Stimulated activated CD8-positive, alpha-beta memory T cell treated with anti-CD3 and anti-CD28 coated beads, Interleukin-2, amount 100 ng/mL, for 48 hours (primary cell): ENCODE measurements at places on chromosomes 6 and 20.

DNA sequence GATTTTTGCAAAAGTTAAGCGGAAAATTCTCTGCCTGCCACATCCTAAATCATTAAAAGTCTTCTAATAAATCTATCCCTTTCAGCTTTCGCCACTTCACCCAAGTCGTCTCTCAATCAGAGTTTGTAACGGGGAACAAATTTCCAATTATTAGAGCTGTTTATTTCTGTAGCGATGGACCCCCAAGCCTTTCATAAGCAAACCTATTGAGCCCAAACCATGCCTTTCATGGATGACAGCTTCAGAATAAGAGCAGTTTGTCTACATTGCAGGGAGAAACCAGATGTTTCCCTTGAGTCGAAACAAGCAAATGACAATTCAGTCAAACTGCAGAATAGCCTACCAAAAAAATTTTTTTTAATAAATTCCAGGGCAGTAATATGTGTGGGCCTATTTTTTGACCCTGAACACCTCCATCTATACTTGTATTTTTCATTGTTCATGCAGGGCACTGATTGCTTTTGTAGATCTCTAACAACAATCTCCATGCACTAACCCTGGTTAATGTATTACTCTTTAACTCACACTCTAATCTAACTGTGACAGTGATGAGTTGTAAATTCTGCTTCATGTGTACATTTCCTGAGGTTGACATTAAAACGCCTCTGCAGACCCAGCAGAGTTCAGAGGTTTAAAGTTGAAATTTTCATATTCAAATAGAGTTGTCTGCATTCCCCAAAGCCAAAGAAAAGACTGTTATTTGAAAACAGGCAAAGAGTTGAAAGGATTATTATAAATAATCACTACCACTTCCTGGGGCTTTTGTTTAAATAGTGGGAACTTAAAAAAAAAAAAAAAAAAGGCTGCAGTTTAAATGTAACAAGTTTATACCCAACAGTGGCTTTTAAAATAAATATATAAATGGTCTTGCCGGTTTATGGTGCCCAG lies 64.5 kb downstream of the ATP9A start:
- DNase-seq = no peak

DNA sequence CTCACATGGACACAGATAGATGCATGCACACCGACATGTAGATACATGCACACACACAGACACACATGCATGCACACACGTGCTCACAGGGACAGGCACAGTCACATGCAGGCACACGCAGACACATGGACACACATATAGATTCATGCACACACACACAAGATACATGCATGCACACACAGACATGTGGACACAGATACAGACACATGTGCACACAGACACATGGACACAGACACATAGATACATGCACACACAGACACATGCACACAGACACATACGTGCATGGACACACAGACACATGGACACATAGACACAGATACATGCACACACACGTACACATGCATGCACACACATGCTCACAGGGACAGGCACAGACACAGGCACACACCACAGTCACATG lies 19.8 kb downstream of the SYNDIG1 start:
- DNase-seq = no peak

- no peak for DNase-seq
These were observed 126.8 kb upstream of the SAMD5 start for GRCh38 chr6:147381712-147382111.

DNA sequence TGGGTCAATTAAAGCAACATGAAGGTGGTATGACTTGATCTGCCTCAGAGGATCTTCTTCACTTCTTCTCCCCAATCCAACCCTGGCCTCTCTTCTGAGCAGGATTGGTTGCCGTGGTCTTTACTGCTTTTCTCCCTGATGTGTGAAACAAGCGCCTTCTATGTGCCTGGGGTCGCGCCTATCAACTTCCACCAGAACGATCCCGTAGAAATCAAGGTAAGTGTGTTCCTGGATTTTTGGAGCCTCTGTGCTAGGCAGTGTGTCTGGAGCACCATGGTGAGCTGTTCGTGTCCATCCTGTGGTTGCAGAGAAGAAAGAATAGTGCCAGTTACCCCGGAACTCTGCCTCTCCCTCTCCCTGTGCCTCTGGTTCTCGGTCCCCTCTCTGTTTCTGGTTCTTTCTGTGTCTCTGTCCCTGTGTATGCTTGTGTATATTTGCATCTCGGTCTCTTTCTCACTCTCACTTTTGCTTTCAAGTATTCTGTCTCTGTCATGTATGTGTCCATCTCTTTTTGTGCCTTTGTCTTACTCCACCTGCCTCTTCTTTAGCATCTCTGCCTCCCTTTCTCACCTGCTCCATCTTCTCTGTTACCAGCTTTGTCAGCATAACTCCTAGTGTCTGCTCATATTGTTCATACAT lies 23.5 kb downstream of the TM9SF4 start:
- DNase-seq = no peak

DNA sequence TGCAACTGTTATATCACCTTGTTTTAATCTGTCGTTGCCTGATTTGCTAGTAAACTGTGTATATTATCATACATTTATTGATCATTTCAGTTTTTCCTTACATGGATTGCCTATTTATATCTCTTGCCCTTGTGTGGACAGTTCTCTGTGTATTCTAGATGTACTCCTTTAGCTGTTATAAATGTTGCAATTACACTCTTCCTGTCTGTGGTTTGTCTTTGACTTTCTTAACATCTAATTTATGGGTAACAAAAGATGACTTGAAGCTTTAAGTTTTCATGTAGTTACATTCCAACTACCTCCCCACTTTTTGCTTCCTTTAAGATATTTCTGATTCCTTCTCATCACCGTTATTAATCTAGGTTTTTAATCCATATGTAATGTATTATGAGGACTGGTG lies 22.6 kb downstream of the PLCB1 start:
- no peak for DNase-seq

- DNase-seq = no peak
These were observed 108.4 kb upstream of the INSM1 start for GRCh38 chr20:20259533-20259932.

GRCh38 chr6:143179901-143180612 lies 119.4 kb downstream of the AIG1 start:
- DNase-seq = no peak

GRCh38 chr20:58598211-58599015 lies 52.7 kb upstream of the STX16 start:
- no peak for DNase-seq

DNA sequence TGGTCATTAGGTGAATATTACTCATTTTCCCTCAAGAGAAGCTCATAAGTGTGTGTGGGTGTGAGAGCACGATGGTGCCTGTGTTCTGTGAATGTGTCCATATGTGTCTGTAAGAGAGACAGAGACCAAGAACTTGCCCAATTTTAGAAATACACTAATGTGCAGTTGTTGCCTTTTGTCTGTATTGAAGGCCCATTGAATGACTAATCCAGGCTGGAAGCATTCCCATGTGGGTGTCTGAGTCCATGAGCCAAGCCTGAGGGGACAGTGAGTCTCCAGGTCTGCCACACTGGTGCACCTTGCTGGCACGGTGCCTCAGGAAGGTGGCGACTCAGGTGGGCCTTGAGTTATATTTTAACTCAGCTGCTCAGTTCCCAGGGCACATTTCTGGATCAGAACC lies 25.5 kb upstream of the ASXL1 start:
- DNase-seq = no peak

DNA sequence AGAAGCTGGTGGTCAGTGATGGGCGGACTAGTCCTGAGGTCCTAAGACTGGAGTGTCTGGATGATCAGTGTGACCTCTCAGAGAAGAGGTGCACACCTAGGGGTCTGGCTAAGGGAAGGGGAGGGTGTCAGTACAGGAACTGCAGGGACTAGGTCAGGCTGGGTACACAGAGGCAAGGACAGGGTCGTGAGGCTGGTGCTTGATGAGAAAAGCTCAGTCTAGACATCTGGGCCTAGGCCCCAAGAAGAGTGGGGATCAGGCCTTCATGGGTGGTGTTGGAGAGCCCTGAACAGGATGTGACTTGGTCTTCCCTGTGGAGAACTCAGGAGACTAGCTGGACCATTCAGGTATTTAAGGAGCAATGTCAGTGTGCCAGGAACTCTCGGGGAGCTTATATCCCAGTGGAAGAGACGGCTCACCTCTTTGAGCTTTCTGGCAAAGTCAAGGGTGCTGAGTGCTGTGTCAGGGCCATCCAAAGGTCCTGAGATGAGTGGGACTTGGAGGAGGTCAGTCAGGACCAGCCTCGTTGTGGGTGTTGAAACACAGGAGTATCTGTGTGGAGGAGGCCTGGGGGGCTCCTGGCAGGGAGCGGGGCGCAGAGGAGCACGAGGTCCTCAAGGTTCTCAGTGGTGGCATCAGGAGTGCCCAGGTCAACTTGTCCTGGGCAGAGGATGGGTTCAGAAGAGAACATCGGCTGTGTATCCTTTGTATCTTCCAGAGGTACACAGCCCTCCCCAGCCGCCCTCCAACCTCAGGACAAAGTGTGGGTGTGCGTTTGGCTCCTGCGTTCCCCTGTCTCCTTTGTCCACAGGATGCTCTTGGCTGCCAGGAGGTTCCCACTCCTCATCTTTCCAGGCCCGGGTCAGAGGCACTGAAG lies 13.3 kb upstream of the MYT1 start:
- DNase-seq = no peak

DNA sequence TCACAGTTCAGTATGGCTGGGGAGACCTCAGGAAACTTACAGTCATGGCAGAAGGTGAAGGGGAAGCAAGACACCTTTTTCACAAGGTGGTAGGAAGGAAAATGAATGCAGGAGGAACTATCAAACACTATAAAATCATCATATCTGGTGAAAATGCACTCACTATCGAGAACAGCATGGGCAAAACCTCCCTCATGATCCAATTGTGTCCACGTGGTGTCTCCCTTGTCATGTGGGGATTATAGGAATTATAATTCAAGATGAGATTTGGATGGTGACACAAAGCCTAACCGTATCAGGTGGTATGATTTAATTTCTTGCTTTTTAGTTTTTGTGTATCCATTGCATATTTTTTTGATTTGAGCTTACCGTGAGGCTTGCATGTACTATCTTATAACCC lies 133.2 kb upstream of the SYNCRIP start:
- no peak for DNase-seq

DNA sequence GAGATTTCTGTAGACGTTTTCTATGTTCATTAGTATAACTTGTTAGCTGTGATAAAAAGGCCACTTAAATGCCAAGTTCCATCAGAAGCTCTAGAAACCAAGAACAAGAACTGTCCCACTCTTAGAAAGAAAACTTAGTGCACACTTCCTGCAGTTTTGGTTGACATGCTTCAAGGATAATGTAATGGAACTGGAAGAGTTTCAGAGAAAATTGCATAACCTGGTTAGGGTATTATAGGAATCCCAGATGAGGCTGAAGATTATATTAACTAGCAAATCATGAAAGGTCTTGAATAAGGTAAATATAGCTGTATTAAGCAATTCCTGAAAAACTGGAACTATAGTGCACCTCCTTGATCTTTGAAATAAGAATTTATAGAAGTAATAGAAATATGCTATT lies 1.8 kb upstream of the PHACTR2 start:
- DNase-seq = no peak

GRCh38 chr6:129203190-129203900 lies 320.4 kb downstream of the LAMA2 start:
- no peak for DNase-seq

DNA sequence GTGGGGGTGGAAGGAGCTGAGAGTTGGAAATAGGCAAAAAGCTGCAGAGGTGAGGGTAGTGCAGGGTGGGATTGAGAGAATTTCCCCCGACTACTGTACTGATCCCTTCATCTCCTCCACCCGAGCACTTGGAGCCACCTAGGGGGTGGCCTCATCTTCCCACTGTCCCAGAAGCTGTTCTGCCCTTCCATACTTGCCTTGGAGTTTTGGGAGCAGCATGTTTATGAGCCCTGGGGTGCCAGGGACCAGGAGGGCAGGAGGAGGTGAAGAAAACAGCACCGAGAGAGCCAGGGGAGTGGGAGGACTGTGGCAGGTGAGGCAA lies 34.0 kb upstream of the HLA-A start:
- DNase-seq = no peak

DNA sequence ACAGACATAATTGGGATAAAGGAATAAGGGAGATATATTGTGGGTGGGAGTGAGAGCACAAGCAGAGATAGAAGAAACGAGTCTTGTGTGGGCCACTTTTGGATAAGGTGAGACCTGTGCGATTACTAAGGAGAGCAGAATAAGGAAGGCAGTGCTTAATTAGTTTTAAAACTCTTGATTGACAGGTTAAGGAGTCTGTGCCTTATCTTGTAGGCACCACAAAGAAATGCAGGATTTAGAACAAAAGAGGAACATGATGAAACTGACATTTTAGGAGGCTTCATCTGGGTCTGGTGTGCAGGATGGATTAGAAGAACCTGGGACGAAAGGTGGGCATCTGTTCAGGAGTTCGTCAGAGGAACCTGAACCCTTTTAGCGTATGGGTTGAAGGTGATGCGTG lies 70.2 kb upstream of the KIF25 start:
- DNase-seq = no peak

DNA sequence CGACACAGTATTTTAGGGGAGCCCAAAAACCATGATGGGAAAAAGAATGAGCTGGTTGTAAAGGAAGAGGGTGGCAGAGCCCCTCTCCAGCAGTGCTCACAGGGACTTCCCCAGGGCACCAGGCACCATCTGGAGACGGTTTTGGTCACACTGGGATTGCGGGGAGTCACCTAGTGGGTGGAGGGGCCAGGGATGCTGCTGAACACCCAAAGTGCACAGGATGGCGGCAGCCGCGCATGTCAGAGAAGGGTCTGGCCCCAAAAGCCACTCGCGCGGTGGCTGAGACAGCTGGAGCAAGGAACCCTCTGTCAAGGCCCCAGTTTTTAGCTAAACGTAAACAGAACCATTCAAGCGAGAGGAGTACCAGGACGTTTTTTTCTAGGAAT lies 10.8 kb downstream of the CTSZ start:
- no peak for DNase-seq

GRCh38 chr6:16964553-16965499 lies 137.0 kb upstream of the STMND1 start:
- DNase-seq = peak; percentile 27

DNA sequence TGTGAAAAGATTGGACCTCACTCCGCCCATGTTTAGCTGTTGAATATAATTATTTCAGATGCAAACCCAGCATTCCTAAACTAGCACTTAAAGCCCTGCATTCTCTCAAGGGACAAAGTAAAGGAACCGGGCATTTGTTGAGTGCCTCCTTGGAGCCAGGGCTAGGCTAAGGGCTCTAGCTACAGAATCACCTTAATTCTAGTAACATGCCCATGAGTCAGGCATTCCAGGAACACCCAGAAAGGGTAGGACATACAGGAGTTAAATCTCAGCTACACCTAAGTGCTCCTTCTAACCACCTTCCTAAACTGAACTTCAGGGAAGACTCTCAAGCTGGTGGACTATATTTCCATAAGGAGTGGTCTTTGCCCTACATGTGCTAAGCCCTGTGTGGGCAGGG lies 89.4 kb downstream of the SLC24A3 start:
- no peak for DNase-seq
